Naive thymus-derived CD4-positive, alpha-beta T cell (primary cell): ENCODE measurements at places on chromosomes 1 and 21. TPM values are rescaled to one million over a fixed set of nuclear protein-coding genes. Genes with fewer than 3 reads are reported as not detected.

The AQP10 gene
- not detected for polyA plus RNA-seq

The TSTD1 gene
- 349 TPM for polyA plus RNA-seq

GRCh38 chr1:11314959-11315358, 42.0 kb downstream of the UBIAD1 start:
- H3K27ac ChIP-seq, result no peak overlapping the region
- no peaks in the 10 kb centered on the region for H3K27me3 ChIP-seq
- no peaks in the 10 kb centered on the region for H3K36me3 ChIP-seq
- no peak overlapping the region for H3K4me3 ChIP-seq
- DNase-seq, result no peak

GRCh38 chr1:117758444-117759316, 152.8 kb downstream of the TENT5C start:
- H3K4me1 ChIP-seq, result peaks cover 3% of the 10 kb centered on the region
- no peaks in the 10 kb centered on the region for H3K36me3 ChIP-seq
- peak overlapping the region; percentile 59 for H3K4me3 ChIP-seq
- DNase-seq, result peak; percentile 66
- H3K27me3 ChIP-seq, result no peaks in the 10 kb centered on the region

DNA sequence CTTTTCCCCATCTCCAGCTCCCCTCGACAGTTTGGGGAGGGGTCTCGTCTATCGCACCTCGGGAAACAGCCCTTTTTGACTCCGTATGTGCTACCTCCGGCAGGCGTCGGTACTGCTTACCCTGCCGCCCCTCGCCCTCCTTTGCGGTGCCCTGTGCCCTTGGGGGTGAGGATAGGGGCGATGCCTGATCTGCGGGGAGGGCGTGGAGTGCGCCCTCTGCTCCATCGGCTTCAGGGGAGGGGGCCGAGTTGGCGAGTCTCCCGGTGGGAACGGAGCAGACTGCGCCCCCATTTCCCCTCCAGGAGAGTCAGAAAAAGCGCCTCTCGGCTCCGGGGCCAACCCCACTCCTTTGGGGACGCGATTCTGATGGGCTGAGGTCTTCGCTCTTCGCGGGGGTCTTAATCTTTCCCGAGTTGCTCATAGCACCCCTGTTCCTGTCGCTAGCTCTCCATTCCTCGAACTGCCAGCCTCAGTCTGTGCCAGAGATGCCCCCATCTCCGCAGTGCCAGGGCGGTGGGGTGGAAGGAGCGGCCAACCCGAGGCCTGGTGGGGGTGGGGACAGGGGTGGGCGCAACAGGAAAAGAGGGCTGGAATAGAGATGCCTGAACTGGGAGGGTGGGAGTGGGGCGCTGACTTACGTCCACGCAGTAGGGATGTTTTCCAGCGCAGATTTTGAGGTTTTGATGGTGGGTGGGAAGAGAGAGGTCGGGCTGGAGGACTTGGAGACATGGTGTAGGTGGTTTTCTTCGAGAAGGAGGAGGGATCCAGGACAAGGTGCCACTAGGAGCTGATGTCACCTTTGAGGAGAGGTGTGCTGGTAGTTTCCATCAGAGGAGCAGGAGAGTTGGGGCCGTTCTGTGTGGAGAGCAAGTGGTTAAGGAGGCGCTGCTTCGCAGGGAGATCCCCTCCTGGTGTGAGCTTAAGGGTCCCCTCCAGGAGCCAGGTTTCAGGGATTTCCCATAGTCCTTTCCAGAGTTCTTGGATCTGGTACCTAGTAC, 674 bp downstream of the PPFIA4 start:
- H3K27ac ChIP-seq, result peak overlapping the region; percentile 52
- peak overlapping the region; percentile 84 for H3K4me3 ChIP-seq
- no peak for DNase-seq
- H3K27me3 ChIP-seq, result no peaks in the 10 kb centered on the region

GRCh38 chr1:181124291-181124751, 35.8 kb downstream of the IER5 start:
- H3K27ac ChIP-seq, result no peak overlapping the region
- H3K36me3 ChIP-seq, result no peaks in the 10 kb centered on the region
- DNase-seq, result no peak
- H3K4me1 ChIP-seq, result no peaks in the 10 kb centered on the region
- H3K4me3 ChIP-seq, result no peak overlapping the region

The GSTM3 gene
- 130 TPM for polyA plus RNA-seq
